Psoas muscle (tissue), 8 donors: ENCODE measurements at places on chromosomes 2 and 18. TPM values are rescaled to one million over a fixed set of nuclear protein-coding genes. Genes with fewer than 3 reads are reported as not detected.
A peak's percentile ranks its signal among the peaks of the same experiment; 100 is the strongest.

DNA sequence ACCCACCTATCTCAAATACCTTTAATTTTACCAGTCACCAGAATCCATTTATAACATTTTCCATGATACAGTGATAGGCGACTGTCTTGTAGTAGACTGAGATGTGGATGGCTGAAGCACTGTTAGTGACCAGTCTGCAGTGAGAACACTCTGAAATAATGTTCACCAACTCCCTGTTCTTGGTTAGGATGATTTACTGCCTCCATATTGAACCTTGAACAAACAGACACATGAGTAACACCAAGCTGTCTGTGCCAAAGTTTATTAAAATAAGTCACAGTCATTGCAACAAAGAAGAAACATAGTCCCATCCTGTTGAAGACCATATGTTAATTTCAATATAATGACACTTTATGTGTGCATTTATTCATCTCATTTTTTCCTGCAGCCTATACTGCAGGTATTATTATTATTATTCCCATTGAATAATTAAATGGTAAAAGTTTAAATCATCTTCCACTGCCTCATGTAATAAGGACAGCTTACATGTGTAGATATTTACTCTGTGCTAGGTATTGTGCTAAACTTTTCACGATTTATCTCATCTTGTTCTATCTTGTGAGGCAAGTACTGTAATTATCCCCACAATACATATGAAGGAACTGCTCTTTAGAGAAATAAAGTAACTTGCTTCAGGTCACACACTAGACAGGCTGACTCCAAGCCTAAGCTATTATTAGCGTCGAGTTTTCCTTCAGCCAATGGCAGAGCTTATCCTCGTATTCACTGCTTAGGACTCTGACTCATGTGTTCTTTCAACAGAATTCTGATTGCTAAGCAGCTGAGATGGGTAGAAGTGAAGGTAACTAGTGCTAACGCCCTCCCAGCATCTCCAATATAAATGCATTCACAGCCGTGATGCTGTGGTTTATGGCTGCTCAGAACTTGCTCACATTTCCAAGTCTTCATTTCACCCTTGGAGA, 62.5 kb downstream of the ONECUT2 start:
- no peak for DNase-seq
- H3K27ac ChIP-seq, result peak overlapping the region; percentile 51
- no peaks in the 10 kb centered on the region for H3K4me1 ChIP-seq

The KIF1A gene
- not detected for total RNA-seq

DNA sequence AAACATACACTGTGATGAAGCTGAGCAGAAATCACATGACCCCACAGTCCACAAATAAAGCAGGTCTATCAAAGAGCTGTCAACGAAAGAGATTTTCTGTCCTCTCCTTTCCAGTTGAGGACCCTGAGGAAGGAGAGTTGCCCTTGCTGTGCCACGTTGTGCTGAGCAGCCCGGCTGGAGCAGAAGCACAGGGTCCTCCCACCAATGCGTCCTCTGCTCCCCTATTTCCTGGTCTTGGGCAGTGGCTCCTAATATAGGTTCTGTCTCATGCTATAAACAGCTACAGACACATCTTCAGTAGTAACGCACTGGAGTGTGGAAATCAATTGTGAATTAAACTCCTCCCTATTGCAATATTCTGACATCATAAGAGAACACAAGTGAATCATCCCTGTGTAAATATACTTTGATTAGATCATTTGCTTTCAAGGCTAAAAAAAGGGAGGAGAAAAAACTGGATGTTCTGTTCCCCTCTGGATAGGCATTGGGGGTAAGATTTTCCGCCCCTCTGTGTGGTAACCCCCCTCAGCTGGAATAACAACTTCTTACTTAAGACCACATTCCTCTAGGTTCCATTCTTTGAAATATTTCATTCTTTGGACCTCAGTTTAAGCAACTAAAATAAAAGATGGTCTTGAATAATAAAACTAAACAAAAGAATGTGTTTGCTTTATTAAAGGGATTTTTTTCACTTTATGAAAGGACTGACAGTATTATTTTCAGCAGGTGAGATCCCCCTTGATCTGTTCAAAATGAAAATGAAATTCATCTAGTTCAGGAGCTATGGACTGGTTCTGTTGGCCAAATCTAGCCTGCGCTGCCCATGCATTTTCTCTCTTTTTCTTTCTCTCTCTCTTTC, 8.3 kb upstream of the RHOB start:
- peaks cover 11% of the 10 kb centered on the region for H3K4me1 ChIP-seq
- H3K27me3 ChIP-seq, result no peaks in the 10 kb centered on the region
- DNase-seq, result no peak
- H3K27ac ChIP-seq, result peak overlapping the region; percentile 6

GRCh38 chr2:63668000-63668399, 79.2 kb downstream of the MDH1 start:
- no peaks in the 10 kb centered on the region for H3K27me3 ChIP-seq
- H3K27ac ChIP-seq, result no peak overlapping the region
- H3K36me3 ChIP-seq, result no peaks in the 10 kb centered on the region
- H3K4me3 ChIP-seq, result no peak overlapping the region
- no peaks in the 10 kb centered on the region for H3K4me1 ChIP-seq

DNA sequence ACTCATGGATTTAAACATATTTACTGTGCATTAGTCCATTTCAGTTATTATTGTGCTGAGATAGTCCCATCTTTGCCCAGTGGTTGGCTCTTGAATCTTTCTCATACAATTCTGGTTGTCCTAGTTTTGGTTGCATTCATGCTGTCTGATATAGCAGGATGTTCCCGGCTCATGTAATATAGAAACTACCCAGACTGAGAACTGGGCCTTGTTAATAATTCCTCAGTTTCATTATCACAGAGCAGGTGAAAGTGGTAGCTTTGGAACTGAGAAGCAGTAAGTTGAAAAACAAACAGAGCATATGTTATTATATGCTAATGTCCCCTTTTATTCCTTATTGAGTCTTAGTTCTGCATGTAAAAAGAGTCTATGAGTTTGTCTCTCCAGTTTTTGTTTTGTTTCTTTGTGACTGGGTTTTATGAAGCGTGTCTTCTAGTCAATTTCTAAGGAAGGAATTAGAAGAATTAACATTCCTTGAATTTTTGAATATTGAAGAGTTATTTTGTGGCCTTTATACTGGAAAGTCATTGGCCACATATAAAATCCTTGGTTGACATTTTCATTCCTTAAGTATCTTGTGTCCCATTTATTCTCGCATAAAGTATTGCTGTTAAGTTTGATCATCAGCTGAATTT, 43.3 kb downstream of the EIF5B start:
- no peaks in the 10 kb centered on the region for H3K4me1 ChIP-seq
- DNase-seq, result no peak
- no peak overlapping the region for H3K27ac ChIP-seq
- no peak overlapping the region for H3K4me3 ChIP-seq
- no peaks in the 10 kb centered on the region for H3K27me3 ChIP-seq
- peaks cover 95% of the 10 kb centered on the region for H3K36me3 ChIP-seq

The CYP27A1 gene
- 23.4 TPM for total RNA-seq
